ENCODE measurements at places on chromosomes 12 and 14. TPM values are rescaled to one million over a fixed set of nuclear protein-coding genes. Genes with fewer than 3 reads are reported as not detected.

PRB2 gene
- not detected for total RNA-seq

GRIP1 gene
- total RNA-seq: under 0.01 TPM

FOXN4 gene
- not detected for total RNA-seq

KRT83 gene
- total RNA-seq: not detected

SIRT4 gene
- total RNA-seq: 0.76 TPM

ING4 gene
- total RNA-seq: 37.7 TPM

ACOT6 gene
- total RNA-seq: 0.29 TPM

RNF41 gene
- 92.1 TPM for total RNA-seq

SALL2 gene
- 0.98 TPM for total RNA-seq

LAG3 gene
- 0.33 TPM for total RNA-seq

E2F7 gene
- 35.9 TPM for total RNA-seq

MYF5 gene
- not detected for total RNA-seq

DNAJC22 gene
- 0.29 TPM for total RNA-seq

MED13L gene
- 104 TPM for total RNA-seq

LMNTD1 gene
- total RNA-seq: 0.29 TPM

HOXC13 gene
- total RNA-seq: not detected

DHRS4L2 gene
- 10.8 TPM for total RNA-seq

KRT5 gene
- not detected for total RNA-seq

IL23A gene
- 0.76 TPM for total RNA-seq

TMEM253 gene
- not detected for total RNA-seq

RXYLT1 gene
- total RNA-seq: 9.8 TPM

NPAS3 gene
- 0.33 TPM for total RNA-seq

TMEM52B gene
- not detected for total RNA-seq

ADCY4 gene
- total RNA-seq: 55.1 TPM

PRH2 gene
- 0.65 TPM for total RNA-seq

Measured in vein endothelial cell (primary cell).